NCI-H2081 treated with DMSO at 0.1 percent for 48 hours (cell line): ENCODE measurements at places on chromosomes 6 and 20.

- DNase-seq, result no peak
Measured at GRCh38 chr20:57751411-57751810, 41.6 kb upstream of the PMEPA1 start.

DNA sequence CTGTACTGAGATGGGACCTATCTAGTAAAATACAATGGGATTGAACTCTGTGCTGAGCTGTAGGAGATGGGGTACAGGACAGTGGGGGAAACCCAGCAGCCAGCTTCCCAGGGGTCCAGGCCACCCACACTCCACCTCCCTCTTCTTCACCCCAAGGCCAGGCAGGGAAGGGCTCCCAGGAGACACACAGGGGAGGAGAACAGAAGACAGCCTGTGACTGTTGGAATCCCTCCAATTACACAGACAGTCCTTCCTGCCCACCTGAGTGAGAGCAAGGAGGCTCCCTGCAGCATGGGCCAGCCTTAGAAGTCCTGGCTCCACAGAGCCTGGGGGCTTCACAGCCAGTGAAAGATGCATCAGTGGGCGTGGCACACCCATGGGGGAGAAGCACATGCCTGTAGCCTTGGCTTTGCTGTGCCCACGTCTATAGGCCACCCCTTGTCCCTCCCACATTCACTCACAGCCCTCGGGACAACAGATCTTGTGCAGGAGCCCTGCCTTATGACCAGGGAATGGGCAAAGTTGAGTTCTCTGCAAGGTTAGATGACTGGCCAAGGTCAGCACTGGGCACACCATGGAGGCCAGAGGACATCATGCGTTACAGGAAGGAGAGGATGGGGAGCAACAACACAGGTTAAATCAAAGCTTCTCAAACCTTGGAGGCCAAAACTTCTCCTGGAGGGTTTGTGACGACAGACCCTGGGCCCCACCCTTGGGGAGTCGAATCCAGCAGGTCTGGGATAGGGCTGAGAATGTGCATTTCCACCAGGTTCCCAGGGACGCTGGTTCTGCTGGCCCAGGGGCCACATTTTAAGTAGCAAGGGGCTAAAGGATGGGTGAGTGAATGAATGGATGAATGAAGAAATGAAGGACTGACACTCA is 12.3 kb upstream of the CST7 start:
- DNase-seq, result no peak

DNA sequence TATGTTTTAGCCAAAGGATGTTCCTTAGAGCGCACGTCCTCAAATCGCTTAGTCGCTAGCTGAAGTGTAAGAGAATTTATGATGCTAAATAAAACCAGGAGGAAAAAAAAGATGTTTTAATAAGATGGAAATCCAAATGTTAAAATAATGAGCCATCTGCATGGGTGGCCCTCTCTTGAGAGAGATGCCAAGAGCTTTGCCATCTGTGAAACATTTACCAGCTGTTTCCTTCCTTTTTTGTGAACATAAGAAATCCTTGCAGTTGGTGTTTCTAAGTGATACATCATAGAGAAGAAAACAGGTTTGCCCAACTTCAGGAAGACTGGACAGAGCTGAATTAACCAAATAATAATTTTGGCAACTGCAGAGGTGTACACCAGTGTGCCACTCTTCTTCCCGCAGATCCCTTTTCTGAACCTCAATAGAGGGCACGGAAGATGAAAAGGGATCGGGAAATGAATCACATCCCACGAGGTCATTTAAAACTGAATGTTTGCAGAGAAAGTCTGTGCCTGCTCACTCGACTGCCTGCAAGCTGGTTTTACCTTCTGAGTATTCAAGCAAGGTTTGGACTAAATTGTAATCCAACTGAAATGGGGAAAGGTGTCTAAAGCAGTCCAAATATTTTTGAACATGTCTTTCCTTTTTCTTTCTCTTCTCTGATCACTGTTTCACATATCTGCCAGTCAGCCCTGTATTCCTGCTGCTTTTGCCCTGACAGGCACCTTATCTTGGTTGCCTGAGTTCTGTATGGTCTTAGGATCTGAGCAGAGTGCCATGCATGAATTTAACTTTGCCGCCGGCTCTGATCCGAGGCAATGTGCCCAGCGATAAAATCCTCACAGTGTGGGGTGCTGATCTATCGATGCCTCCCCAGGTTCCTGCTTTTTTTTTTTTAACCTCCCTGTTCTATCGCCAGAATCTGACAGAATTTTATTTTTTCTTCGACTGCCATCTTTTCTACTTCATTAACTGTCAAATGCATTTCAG is 35.5 kb upstream of the TSHZ2 start:
- no peak for DNase-seq

GRCh38 chr6:143607974-143608373 is 69.8 kb upstream of the PHACTR2 start:
- DNase-seq, result no peak

DNA sequence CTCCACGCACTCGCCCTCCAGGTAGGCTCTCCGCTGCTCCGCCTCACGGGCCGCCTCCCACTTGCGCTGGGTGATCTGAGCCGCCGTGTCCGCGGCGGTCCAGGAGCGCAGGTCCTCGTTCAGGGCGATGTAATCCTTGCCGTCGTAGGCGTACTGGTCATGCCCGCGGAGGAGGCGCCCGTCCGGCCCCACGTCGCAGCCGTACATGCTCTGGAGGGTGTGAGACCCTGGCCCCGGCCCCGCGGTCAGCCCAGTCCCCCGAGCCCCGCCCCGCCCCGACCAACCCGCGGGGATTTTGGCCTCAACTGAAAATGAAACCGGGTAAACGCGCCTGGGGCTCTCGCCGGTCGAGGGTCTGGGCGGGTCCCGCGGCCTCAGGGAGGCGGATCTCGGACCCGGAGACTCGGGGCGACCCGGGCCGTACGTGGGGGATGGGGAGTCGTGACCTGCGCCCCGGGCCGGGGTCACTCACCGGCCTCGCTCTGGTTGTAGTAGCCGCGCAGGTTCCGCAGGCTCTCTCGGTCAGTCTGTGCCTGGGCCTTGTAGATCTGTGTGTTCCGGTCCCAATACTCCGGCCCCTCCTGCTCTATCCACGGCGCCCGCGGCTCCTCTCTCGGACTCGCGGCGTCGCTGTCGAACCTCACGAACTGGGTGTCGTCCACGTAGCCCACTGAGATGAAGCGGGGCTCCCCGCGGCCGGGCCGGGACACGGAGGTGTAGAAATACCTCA is 598 bp downstream of the HLA-B start:
- no peak for DNase-seq

GRCh38 chr6:89597988-89598387 is 40.6 kb downstream of the LYRM2 start:
- peak; percentile 19 for DNase-seq

- no peak for DNase-seq
Measured at GRCh38 chr6:1868561-1869261, 259.0 kb downstream of the FOXC1 start.

DNA sequence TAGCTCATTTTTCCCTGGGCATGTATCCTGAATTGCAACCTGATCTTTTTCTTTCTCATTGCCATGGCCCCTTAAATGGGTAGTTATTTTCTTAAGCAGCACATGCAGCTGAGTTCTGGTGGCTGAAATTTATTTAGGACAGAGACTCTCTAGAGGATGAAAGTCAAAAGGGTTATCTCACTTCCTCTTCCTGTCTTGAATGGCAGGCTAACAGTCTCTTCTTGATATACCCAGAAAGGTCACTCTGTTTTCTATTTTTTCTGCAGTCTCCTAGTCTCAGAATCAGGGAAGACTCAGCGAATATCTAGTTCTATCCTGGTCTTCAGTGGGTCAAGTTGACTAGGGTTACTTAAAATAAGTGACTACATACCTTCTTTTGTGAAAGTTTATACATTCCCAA is 243.3 kb downstream of the EPHA7 start:
- no peak for DNase-seq

DNA sequence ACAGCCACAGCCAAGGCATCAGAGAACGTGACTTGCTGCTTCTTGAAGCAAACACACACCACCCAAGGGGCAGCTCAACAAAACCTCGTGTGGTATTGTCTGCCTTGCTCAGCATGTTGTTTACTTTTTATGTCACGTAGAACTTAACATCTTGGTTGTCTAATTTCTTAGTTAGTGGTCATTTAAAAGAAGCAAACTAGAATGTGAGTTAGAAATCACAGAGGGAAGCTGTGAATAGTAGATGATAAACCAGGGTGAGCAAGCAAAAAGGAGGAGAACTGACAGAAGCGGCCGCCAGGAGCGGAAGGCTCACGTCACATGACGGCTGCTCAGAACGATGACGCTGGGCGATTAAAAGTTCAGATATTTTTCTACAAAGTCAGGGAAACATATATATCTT is 51.5 kb upstream of the KIF25 start:
- no peak for DNase-seq

DNA sequence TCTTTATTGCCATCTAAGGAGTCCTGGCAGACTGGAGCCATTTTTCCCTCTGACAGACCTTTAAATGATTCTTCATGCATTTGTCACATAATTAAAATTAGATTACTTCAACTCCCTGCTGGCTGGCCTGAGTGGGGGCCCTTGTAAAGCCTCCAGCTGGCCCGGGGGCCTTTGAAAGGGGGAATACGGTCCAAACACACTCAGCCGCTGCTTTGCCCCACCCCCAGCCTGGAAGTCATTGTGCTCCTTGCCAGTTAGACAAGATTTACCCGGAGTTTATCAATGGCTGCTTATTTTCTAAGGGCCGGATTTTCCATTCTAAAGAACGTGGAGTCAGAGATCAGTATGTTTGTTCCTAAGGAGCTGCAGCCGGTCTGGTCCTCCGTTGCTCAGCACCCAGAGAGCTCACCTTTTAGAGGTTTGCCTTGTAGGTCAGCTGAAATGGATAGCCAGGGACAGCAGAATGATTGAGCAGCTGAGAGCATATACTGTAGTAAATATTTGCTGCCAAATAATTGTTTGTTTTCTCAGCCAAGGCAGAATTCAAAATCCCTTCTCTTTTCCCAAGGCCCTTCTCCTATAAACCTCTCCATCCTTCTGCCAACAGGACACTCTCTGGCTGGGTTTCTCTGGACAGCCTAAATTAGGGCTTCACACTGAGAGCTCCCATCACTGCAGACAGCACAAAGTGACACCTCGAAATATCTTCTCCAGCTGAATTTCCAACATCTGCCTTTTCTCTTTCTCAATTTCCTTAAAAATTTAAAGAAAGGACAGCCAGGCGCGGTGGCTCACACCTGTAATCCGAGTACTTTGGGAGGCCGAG is 68.4 kb upstream of the RBM24 start:
- no peak for DNase-seq

- DNase-seq, result no peak
Measured at GRCh38 chr6:113281431-113281830, 575.7 kb upstream of the MARCKS start.

DNA sequence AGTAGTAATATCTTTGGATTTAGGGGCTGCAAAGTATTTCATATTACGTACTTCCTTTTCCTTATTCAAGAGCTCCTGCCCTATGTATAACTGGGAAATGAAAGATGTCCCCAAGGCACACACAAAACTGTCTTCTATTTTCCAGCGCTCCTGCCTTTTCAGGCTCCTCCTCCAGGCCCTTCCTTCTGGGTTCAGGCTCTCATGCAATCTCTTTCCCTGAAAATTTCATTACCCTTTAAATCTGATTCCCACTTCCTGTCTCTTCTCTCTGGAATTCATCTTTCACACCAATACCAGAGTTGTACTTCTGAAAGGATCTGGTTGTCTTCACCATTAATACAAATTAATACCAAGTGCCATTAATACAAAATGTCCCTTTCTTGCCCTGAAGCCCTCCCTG is 181.6 kb downstream of the UTRN start:
- no peak for DNase-seq

- DNase-seq, result no peak
Measured at GRCh38 chr6:79764747-79765146, 133.6 kb downstream of the SH3BGRL2 start.

GRCh38 chr6:11975353-11975977 is 36.6 kb upstream of the HIVEP1 start:
- no peak for DNase-seq

DNA sequence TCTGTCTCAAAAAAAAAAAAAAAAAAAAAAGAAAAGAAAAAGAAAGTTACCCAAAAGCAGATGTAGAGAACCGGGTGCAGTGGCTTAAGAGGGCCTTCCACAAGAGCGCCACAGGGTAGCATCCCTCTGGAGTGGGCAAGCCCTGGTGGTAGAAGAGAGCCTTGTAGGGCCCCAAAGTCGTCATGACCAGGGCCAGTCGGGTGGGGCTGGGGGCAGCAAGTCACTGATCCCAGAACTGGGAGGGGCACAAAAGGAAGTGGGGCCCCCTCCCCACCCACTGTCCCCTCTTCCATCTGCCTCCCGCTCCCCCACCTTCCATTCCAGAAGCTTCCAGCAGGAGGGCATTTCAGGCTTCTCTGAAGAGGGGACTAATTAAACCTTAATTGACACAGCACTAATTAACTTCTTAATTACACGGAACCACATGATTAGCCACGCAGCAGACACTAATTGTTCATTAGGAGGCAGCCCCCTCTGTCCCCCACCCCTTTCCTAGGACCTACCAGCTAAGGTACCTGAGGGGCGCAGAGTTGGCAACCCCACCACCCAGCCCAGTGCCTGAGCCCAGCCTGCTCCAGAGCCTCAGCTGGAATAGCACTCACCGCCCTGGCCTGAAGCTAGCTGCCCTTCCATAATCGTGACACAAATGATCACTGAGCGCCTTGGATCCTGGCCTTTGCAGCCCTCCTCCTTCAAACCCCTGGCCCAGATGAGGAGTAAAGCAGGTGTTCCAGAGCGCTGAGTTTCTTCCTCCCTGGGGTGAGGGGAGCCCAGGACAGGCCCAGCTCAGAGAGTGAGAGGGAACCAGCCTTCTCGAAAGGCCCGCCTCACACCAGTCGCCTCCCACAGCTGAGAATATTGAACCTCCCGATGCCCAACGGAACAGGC is 34.8 kb downstream of the MDFI start:
- no peak for DNase-seq

- DNase-seq, result no peak
Measured at GRCh38 chr6:106103728-106104109, 17.6 kb downstream of the PRDM1 start.

- DNase-seq, result no peak
Measured at GRCh38 chr6:49855221-49855620, 11.1 kb downstream of the CRISP1 start.

DNA sequence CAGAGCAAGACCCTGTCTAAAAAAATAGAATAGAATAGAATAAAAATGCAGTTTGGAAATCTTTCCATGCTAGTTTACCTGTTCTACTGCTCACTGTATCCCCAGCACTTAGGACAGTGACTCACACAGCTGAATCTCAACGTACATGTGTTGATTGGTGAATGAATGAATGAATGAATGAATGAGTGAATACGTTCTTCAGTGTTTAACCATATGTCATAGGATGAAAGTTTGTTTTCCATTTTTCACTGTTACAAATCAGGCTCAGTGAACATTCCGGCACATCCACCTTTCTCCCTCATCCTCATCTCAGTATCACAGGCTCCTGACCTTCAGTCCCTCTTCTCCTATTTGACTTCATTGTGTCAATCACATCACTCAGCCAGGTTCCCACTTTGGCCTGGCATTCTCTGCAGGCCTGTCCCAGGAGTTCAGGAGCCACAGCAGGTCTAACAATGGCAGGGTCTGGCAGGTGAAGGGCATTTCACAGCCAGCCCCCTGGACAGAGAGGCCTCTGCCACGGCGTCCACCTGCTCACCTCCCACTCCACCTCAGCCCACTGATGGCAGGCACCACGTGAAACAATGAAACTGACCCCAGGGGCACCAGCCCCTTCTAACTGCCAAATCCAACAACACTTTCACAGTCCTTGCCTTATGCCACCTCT is 7.9 kb downstream of the ZC3H12D start:
- no peak for DNase-seq

- no peak for DNase-seq
Measured at GRCh38 chr20:63525971-63526370, 5.4 kb downstream of the PPDPF start.
